ENCODE measurements at places on chromosomes 2 and 18.

- no peak for DNase-seq
Measured at GRCh38 chr2:148531669-148532428, 112.7 kb upstream of the EPC2 start.

GRCh38 chr2:120316528-120317179 lies 29.3 kb upstream of the INHBB start:
- DNase-seq: no peak

GRCh38 chr2:179898873-179899272 lies 37.5 kb upstream of the ZNF385B start:
- DNase-seq: no peak

DNA sequence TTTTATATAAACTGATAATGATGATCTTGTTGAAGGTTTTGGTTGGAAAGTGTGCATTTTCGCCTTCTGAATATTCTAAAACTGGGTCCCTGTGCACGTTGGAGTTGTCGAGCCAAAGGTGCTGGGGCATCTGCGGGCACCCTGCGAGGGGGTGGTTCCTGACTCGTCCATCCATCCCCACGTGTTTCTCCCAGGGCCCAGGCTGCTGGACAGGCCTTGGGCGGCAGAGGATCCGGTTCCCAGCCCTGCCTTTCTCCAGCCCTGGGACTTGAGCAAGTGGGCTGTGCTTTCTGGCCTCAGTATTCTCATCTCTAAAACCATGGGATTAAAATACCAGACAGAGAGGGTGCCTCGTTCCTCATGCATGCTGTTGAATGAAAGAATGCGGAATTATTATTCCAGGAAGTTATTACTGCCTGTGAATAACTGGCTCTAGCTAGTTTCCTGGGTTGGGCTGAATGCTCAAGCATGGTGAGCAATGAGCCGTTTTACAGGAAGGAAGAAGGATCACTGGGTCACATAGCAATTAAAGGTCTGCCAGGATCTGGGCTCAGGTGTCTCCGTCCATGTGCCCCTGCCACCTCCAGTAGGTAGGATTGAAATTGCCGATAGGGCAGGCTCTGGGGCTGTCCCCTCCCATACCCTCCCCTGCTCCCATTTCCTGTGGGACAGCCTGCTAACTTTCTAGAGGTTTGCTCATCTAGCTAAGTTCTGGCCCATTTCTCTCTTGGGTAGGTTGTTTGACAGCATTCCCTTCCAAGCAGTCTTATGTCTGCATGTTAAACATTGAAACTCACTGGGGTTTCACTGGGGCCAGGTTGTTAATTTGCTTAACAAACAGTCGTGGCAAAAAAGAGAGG lies 77.2 kb upstream of the HS6ST1 start:
- no peak for DNase-seq

GRCh38 chr2:31580321-31581117 lies at the start of gene SRD5A2:
Gene SRD5A2 (minus strand): TSS chr2:31580938. CDS start chr2:31580900, 38 bp downstream.
- no peak for DNase-seq

DNA sequence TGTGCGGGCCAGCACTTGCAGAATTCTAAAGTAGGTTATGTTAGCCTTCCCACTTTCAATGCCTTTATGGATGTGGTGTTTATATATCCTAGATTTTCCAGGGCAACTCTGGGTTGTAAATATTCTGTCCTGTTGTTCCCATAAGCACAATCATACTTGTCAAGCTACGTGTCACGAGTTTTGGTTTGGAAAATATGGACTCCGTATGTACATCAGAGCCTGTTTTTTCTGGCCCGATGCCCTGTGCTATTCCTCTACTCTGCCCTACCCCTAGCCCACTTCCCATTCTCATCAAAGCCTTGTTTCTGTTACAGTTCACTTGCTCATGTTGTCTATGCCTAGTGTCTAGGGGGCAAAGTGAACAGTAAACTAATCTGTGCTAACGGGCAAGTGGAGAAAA lies 27.0 kb upstream of the ZEB2 start:
- no peak for DNase-seq

DNA sequence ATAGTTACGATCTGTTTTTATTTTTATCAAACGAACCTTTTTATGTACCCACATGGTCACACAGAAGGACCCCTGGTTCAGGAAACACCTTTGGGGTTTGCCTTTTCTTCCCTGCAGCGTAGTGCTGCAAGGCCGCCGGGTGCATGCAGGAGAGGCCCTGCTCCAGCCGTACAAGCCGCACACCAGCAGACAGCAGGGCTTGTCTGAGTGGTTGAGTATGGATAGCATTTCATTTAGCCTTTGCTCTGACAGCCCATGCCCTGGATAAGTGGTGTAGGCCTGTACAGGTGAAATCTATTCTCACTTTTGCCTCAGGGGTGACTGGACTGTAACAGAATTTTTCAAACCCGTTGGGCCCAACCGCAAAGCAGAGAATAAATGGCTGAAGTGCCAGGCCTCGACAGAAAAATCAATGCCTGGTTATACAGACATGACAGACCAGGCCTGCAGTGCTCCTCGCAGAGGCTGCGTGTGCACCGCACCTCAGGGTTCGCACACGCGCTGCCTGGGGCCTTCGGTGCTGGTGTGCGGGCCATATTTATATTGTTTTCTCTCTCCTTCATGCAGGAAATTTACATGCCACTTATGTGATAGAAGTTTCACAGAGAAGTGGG lies 279.1 kb downstream of the ZNF407 start:
- DNase-seq: no peak

- DNase-seq: no peak
Measured at GRCh38 chr2:175435012-175435411, 253.5 kb upstream of the ATP5MC3 start.

- DNase-seq: no peak
Measured at GRCh38 chr2:77977471-77978063, 455.4 kb upstream of the LRRTM4 start.

DNA sequence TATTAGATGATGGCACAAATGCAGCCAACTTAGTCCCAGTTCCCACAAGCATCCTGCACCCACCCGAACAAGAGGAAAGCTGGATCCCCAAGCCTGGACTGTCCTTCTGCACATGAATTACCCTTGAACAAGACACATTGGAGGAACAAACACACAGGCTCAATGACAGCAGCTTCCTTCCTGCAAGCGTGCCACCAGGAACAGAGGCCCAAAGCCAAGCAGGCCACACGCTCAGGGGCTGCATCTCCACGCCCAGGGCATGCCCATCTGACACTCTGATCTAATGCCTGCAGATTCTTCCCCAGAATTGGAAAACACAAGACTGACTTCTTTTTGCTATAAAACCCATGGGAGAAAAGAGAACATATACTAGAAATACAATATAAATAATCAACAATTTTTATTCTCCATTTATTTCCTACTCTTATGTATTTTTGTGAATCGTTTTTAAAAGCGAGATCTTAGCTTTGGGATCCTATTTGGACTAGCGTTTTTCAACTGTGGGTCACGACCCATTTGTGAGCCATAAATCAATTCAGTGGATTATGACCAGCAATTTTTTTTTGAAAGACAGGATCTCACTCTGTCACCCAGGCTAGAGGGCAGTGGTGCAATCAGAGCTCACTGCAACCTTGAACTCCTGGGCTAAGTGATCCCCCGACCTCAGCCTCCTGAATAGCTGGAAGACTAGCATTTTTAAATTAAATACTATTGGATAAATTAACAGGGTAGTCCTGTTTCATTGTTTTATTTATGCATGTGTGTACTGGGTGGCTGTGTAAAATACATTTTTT lies 34.4 kb downstream of the PSTPIP2 start:
- DNase-seq: no peak

DNA sequence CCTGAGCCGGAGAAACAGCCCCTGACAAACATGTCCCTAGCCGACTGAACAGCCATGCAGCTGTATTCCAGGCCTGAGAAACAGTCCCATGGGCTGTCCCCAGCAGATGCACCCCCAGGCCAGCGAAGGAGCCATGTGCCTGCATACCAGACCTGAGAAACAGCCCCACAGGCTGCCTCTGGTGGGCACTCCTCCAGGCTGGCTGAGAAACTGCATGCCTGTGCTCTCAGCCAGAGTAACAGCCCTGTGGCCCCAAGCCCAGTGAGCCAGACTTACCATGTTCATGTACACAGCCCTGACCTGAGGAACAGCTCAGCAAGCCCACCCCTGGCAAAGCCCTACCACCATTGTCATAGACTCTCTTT lies 24.8 kb downstream of the BOLL start:
- no peak for DNase-seq

- DNase-seq: no peak
Measured at GRCh38 chr2:46231721-46232120, 65.5 kb upstream of the EPAS1 start.

DNA sequence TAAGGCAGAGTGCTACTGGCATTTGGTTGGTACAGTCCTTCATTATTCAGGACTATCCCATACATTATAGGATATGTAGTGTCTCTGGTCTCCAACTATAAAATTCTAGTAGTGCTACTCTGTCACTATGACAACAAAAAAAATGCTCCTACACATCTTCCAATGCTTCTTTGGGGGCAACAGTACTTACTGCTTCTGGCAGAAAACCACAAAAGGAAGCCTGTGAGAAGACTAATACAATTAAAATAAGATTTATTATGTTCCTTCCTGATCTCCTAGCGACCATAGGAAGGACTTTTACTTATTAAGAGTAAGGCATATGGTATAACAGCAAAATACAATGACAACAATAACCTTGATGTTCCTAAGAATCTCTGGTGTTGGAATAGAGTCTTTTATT lies 48.4 kb upstream of the CPO start:
- no peak for DNase-seq

DNA sequence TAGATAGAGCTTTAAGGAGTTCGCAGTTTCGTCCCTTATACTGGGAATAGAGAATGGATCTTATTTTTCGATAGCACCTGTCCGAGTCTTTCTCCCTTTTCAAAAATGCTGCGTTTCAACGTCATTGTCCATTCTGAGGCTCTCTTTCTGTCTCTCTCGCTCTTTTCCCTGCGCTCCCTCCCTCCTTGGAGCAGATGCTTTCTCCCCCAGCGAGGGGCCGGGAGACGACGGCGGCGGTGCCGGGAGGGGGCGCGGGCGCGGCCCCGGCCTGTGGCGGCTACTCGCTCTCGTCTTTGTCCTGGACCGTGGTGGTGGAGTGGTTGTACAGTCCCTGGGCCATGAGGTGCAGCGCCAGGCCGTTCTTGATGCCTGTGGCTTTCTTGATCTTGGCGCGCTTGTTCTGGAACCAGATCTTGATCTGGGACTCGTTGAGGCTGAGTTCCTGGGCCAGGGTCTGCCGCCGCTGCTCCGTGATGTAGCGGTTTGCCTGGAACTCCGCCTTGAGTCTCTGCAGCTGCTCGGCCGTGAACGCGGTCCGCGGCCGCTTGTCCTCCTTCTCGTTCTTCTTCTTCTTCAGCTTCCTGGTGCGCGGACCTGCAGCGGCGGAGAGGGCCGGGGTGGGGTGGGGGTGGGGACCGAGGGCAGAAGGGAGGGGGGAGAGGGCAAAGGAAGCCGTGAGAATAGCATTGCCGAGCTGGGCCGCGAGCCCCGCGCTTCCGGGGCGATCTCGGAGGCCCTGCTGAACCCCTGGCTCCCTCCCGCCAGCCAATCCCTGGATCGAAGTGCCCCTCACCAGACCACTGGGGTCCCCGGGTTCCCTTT lies 4.6 kb downstream of the EN1 start:
- no peak for DNase-seq

DNA sequence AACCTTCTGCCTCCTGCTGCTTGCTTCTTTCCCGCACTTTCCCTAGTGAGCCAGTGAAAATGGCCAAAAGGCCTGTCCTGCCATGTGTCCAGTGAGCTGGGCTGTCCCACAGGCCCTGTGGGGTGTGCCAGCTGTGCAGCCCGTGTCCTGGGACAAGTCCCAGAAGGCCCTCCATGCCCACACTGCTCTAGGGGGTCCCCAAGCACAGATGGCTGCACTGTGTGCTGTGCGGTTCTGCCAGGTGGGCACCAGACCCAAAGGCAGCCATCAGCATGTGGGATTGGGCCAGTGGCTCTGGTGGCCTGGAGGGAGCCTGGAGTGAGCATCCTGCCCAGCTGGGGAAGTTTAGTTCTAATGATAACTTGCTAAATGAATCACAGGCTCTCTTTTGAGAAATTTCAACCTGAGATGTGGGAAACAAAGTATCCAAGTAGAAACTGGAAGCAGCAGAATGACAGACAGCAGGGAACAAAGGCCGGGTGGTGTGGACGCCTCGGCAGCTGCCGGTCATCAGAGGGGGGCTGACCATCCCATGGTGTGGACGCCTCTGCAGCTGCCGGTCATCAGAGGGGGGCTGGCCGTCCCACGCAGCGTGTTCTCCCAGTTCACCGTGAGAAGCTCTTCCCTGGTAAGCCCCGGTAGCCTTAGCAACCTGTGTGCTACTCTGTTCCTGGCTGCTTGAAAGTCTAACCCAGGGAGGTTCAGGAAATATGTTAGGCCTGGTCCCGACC lies 9.9 kb upstream of the CNDP2 start:
- DNase-seq: no peak

- no peak for DNase-seq
Measured at GRCh38 chr2:130355172-130355577, 681 bp upstream of the PTPN18 start.

GRCh38 chr2:241105641-241106040 lies 3.6 kb upstream of the MTERF4 start:
- DNase-seq: no peak

DNA sequence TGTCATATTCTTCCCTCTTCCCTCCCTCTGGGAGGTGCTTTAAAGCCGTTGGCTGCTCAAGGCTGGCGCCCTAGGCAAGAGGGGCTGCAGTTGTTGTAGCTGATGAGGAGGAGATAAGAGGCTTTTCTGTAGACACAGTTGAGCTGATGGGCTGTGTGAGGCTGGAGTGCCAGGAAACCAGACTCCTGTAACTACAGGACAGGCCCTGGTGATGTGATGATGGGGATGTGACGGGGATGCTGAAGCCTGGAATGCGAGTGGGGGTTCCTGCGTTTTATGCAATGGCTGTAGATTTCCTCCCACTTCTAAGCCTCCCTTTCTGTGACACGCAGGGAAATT lies 5.7 kb upstream of the EFR3B start:
- DNase-seq: no peak
